ENCODE measurements at places on chromosomes 16 and 17. TPM values are rescaled to one million over a fixed set of nuclear protein-coding genes. Genes with fewer than 3 reads are reported as not detected.

DNA sequence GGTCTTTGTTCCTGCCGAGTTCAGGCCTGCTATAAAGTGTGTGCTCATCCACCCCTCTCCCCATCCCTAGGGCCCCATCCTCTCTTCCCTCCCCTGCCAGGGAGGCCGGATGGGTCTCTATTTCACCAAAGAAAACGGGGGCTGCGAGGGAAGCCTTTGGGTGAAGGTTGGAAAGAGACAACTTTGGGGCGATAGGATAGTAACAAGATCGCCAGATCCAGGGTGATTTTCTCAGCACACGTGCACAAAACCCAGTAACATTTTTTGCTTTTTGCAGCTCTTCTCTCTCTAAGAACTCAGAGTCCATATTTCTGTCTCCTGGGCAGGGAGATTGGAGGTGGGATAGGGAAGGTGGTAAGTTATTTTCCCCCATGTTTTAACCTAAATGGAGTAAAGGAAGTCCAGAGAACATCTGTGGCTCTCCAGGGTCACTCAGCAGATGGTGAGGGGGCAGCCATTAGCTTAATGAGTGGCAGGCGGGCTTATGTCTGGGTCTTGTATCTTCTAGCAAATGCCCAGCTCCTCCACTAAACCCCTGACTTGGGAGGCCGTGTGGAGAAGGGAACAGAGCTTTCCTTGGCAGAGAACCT lies 6.9 kb downstream of the CCR7 start:
- no peak for DNase-seq

DNA sequence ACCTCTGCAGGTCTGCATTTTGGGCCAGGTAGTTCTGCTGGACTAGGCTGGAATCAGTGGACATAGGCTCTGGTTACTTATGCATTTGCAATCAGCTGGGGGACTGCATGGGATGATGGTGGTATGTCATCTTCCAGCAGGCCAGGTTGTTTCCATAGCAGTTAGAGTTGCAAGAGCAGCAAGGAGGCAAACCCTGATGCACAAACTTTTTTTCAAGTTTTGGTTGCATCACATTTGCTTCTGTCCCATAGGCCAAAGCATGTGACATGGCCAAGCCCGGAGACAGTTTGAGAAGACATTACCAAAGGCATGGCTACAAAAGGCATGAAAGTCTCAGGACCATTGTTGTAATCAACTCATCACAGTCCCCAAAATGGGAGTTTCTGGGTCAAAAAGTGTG lies 58.2 kb downstream of the PRKCB start:
- no peak for DNase-seq

DNA sequence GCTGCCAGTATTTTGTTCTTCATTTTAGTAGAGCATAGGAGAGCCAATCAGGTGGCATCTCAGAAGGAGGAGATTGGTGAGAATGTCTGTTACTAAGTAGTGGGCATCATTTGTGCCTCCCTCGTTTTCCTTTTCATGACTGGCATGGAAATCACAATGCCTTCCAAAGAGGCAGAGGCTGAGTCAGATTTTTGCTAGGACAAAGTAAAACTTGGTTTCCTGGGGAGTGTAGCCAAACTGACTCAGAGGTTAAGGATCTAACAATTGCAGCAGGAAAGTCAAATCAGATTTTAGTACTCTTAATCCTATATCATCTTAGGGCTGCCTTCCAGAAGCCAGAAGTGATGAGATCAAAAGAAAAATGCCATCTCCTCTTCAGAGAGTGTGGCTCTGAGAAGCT lies 138.7 kb downstream of the ANKFN1 start:
- DNase-seq = no peak

GRCh38 chr17:6413065-6413464 lies 21.9 kb downstream of the AIPL1 start:
- DNase-seq = no peak

TEKT5 gene
- 0.42 TPM for total RNA-seq
